Activated naive CD8-positive, alpha-beta T cell treated with anti-CD3 and anti-CD28 coated beads for 36 hours (primary cell): ENCODE measurements at places on chromosomes 7 and 10. TPM values are rescaled to one million over a fixed set of nuclear protein-coding genes. Genes with fewer than 3 reads are reported as not detected.

Gene TCERG1L
- not detected for total RNA-seq

Gene CRHR2
- total RNA-seq, result not detected

Gene FAM25A
- not detected for total RNA-seq

Gene NAT16
- not detected for total RNA-seq

Gene VENTX
- total RNA-seq, result not detected

Gene LAMB1
- 0.16 TPM for total RNA-seq

Gene CTAGE15
- total RNA-seq, result 0.20 TPM

Gene AMZ1
- total RNA-seq, result 0.04 TPM

Gene WEE2
- not detected for total RNA-seq

GRCh38 chr7:15284396-15284795, 277.4 kb downstream of the AGMO start:
- no peak overlapping the region for H3K4me3 ChIP-seq
- H3K36me3 ChIP-seq, result no peaks in the 10 kb centered on the region
- H3K27me3 ChIP-seq, result no peaks in the 10 kb centered on the region
- H3K4me1 ChIP-seq, result no peaks in the 10 kb centered on the region
- no peak for DNase-seq

DNA sequence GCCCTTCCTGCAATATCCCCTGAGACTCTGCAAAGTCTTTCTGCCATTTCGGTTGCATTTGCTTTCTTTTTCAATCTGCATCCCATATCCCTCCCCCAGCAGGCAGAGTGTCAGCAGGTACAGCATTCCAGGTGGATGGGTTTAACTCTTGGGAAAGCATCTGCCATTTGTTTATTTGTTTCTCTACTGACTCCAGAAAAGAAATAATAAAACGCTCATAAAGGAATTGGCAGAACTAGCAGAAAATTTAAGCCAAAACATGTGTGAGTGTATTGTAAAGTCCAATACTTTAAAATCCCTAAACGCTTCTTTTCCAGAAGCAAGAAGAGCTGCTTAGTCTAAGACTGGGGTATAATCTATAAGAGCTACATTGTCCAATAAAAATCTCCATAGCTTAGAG, 393.8 kb downstream of the TNS3 start:
- no peaks in the 10 kb centered on the region for H3K36me3 ChIP-seq
- no peaks in the 10 kb centered on the region for H3K4me1 ChIP-seq

DNA sequence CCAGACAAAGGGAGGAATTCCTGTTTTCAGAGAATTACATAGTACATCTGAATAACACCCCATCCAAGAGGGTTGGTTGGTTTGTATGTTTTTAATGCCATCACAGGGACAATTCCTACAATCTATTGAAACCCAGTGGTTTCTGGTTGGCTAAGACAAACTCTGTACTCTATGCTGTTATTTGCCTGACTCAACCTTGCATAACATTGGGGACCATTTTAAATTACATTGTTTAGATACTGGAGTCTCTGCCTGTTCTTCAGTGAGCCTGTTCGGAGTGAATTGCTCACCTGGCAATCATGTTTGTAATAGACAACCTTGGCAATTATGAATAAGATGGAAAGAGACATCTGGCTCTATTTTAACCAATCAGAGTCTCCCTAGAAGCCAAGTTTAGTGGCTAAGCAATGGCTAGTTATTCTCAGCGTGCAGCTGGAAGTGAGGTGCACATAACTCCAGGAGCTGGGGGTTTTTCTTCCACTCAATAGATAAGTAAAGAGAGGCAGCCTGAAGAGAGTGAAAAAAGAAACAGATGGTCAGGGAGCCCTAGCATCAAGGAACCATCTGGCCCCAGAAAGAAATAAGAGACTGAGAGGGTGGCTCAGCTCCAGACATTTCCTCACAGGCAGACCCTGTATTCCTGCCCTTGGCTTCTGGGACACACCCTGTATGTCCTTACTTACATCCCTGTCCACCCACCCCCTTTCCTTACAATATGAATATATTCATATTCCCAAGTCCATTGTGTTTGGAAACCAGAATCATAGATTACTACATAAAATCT, 21.2 kb upstream of the SLC35G1 start:
- no peak overlapping the region for H3K27ac ChIP-seq
- no peak overlapping the region for H3K4me3 ChIP-seq
- H3K36me3 ChIP-seq, result no peaks in the 10 kb centered on the region
- H3K27me3 ChIP-seq, result peaks cover 45% of the 10 kb centered on the region
- DNase-seq, result no peak
- H3K4me1 ChIP-seq, result no peaks in the 10 kb centered on the region

DNA sequence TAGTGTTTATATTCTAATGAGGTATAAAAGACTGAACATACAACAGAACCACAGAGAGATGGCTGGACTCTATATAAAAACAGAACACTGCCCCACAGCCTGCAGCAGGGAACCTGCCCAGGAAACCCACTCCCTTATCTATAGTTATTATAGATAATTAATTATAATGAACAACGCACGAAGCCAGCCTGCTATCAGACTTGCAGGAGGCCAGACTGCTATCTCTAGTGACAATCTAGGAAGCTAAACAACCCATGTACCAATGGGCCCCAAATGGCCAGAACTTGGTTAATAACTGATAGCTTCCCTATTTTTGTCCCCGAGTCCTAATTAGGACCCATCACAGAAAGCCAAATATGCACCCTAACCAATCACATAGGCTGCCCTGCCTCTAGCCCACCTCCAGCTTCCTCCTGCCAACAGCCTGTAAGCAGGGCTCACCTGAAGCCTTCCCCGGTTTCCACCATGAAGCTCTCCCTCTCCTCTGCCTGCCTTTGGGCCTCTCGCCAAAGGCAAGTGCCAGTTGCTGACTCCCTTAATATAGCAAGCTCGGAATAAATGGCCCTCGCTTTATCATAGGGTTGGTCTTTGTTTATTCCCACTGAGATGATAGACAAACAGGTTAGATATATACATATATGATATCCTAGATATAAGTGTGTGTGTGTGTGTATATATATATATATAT, 74.5 kb downstream of the SYPL1 start:
- DNase-seq, result no peak
- H3K36me3 ChIP-seq, result no peaks in the 10 kb centered on the region
- no peak overlapping the region for H3K27ac ChIP-seq
- H3K4me1 ChIP-seq, result peaks cover 27% of the 10 kb centered on the region

GRCh38 chr7:135784013-135784412, 35.4 kb upstream of the FAM180A start:
- H3K27me3 ChIP-seq, result peaks cover 9% of the 10 kb centered on the region
- no peak overlapping the region for H3K4me3 ChIP-seq
- no peaks in the 10 kb centered on the region for H3K36me3 ChIP-seq
- H3K4me1 ChIP-seq, result no peaks in the 10 kb centered on the region

DNA sequence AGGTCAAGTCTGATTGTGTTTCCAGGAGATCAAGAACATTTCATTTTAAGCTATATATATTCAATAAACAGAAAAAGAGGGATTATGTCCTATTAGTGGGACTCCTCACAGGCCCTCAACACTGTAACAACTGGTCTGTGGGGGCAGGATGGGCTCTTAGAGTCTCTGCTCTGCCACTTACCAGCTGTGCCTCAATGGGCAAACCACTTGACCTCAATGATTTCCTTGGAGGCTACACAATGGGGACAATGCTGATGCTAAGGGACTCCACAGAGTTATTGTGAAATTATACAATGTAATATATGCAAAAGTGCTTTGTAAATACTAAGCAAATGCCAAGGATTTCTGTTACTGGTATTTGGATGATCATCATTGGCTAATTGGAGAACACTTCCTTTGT, 33.2 kb upstream of the MXI1 start:
- no peak overlapping the region for H3K4me3 ChIP-seq
- no peak overlapping the region for H3K27ac ChIP-seq
- no peak for DNase-seq
- H3K36me3 ChIP-seq, result no peaks in the 10 kb centered on the region

DNA sequence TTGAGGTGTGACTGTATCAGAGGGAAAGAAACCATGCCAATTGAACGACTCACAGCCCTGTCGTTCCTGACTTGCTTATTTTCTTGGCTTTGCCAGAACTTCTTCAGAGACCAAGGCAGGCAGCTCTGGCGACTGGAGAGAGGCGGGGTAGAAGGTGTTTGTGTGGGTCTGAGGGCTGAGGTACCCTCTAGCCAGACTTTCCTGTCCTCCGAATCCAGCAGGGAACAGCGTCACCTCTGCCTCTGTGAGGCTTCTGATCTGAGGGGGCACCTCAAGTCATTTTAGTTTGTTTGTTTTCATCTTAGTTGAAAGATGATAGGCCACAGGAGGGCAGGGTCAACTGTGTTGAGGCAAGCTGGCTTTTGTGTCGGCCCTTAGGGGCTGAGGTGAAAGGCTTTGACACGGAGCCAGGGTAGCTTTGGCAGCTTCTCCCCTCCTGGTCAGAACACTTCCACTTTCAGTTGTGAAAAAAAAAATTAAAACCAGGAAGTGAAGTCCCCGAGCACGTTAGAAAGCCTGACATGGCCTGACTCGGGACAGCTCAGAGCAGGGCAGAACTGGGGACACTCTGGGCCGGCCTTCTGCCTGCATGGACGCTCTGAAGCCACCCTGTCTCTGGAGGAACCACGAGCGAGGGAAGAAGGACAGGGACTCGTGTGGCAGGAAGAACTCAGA, 1.9 kb downstream of the ACSL5 start:
- peaks cover 37% of the 10 kb centered on the region for H3K36me3 ChIP-seq
- peak overlapping the region; percentile 99 for H3K4me3 ChIP-seq
- H3K4me1 ChIP-seq, result peaks cover 65% of the 10 kb centered on the region
- peak; percentile 40 for DNase-seq

DNA sequence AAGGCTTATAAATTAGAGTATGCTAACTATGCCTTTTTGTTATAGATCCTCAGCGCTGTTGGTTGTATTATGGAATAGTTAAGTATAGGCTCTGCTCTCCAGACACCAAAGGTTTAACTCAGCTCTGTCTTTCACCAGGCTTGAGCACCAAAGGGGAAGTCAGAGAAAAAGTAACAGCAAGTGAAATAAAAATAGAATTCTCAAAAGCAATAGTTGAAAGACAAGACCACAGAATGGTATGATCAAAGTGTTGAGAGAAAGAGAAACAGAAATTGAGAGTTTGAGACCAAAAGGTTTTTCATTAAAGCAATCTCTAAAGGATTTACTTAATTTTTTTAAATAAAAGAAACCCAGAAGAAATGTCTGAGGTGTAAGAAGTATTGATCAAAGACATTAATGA, 529.8 kb upstream of the C7orf33 start:
- no peak for DNase-seq
- peaks cover 2% of the 10 kb centered on the region for H3K4me1 ChIP-seq
- no peak overlapping the region for H3K4me3 ChIP-seq
- no peaks in the 10 kb centered on the region for H3K36me3 ChIP-seq

GRCh38 chr7:67913604-67914003, 917.0 kb downstream of the TYW1 start:
- H3K27ac ChIP-seq, result no peak overlapping the region
- no peak for DNase-seq
- peaks cover 4% of the 10 kb centered on the region for H3K36me3 ChIP-seq
- H3K27me3 ChIP-seq, result no peaks in the 10 kb centered on the region
- H3K4me1 ChIP-seq, result peaks cover under 1% of the 10 kb centered on the region
- no peak overlapping the region for H3K4me3 ChIP-seq

- H3K27ac ChIP-seq, result no peak overlapping the region
- H3K27me3 ChIP-seq, result peaks cover 21% of the 10 kb centered on the region
- H3K4me3 ChIP-seq, result peak overlapping the region; percentile 24
- DNase-seq, result no peak
- H3K4me1 ChIP-seq, result peaks cover 10% of the 10 kb centered on the region
These were observed 374.8 kb upstream of the AKR1E2 start for GRCh38 chr10:4450981-4451908.

DNA sequence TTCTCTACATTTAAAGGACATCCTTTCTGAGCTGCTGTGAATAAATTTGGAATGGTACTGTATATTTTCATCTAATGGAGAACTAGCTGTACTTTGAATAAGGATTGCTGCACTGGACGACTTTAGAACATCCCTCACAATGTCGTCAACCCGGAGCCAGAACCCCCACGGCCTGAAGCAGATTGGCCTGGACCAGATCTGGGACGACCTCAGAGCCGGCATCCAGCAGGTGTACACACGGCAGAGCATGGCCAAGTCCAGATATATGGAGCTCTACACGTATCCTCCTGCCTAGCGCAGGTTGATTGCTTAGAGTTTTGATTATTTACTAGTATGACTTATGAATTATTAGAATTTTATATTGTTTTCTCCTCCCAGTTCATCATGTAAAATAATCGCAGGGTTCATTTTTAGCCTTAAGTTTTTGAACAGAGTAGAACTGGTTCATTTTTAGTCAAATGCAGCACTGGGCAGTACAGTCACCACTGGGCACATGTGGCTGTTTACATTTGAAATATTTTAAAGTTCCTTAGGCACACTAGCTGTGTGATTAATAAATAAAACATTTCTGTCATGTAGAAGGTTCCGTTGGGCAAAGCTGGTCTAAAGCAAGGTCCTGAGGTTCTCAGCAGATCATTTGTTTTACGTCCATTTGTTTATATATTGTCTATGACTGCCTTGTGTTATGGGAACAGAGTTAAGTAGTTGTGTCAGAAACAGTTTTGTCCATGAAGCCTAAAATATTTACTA, 31.5 kb downstream of the CUL1 start:
- no peak for DNase-seq
- peaks cover 22% of the 10 kb centered on the region for H3K36me3 ChIP-seq
- no peak overlapping the region for H3K27ac ChIP-seq
- peaks cover 42% of the 10 kb centered on the region for H3K4me1 ChIP-seq
- H3K27me3 ChIP-seq, result no peaks in the 10 kb centered on the region

GRCh38 chr10:6843481-6843881, 263.4 kb upstream of the PRKCQ start:
- no peak for DNase-seq
- no peak overlapping the region for H3K27ac ChIP-seq
- no peak overlapping the region for H3K4me3 ChIP-seq
- H3K4me1 ChIP-seq, result peaks cover 4% of the 10 kb centered on the region
- peaks cover 4% of the 10 kb centered on the region for H3K27me3 ChIP-seq
- H3K36me3 ChIP-seq, result no peaks in the 10 kb centered on the region
